GM13976 (cell line): ENCODE measurements at places on chromosomes 2 and 18.

- DNase-seq, result no peak
Measured at GRCh38 chr2:233556881-233557736, 9.5 kb downstream of the USP40 start.

- no peak for DNase-seq
Measured at GRCh38 chr18:58953627-58954026, 89.0 kb downstream of the ZNF532 start.

- no peak for DNase-seq
Measured at GRCh38 chr2:20148923-20149702, 75.8 kb downstream of the SDC1 start.

DNA sequence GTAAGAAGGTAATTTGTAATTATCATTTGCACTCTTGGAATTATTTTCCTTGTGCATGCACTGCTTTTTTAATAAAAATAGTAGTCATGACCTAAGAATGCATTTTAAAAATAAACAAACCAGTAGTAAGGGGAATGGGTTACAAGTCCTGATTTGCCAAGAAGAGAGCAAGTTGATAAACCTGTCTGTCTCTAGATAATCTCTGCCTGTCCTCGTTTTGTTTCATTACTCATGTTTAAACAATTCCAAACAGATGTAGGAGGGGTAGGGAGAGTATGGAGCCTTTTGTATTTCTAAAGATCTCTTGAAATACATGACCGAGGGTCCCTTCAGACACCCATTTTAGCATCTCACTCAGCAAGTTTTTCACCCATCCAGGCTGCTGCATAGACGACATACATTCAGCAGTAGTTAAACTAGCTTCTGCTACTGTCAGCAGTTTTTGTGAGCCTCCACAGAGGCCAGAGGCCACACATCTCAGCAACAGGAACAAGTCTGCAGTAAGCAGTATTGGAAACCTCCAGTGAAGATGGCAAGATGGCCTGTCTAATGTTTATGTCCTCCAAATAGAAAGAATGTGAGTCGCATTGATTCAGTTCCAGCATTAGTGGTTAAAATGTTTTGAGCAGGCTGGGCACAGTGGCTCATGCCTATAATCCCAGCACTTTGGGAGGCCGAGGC lies 2.3 kb upstream of the EXOC6B start:
- DNase-seq, result no peak

- no peak for DNase-seq
Measured at GRCh38 chr18:48376406-48376805, 32.8 kb downstream of the ZBTB7C start.

- peak; percentile 36 for DNase-seq
Measured at GRCh38 chr2:212723226-212723625, 184.6 kb upstream of the ERBB4 start.

GRCh38 chr2:137522620-137523011 lies 441.7 kb upstream of the HNMT start:
- DNase-seq, result no peak

- no peak for DNase-seq
Measured at GRCh38 chr2:68739595-68740399, 5.2 kb downstream of the ARHGAP25 start.

GRCh38 chr18:47390410-47391024 lies 139.1 kb upstream of the SKOR2 start:
- DNase-seq, result no peak

DNA sequence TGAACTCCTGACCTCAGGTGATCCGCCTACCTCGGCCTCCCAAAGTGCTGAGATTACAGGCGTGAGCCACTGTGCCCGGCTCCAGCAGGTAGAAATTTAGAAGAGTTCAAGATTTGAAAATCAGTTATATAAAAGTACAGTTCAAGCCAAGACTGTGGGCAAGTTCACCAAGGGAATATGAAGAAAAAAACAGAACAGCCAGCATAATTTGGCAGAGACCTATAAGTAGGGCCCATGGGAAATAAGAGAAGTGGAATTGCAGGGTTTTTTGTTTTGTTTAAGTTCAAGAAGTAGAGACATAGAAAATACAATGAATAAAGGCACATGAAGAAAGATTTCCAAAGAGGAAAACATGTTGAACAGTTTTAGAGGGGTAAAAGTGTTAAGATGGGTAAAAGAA lies 57.9 kb downstream of the BAZ2B start:
- DNase-seq, result no peak

GRCh38 chr2:239249048-239249447 lies 151.8 kb downstream of the HDAC4 start:
- DNase-seq, result no peak

- no peak for DNase-seq
Measured at GRCh38 chr2:159811232-159811631, 13.2 kb upstream of the CD302 start.

DNA sequence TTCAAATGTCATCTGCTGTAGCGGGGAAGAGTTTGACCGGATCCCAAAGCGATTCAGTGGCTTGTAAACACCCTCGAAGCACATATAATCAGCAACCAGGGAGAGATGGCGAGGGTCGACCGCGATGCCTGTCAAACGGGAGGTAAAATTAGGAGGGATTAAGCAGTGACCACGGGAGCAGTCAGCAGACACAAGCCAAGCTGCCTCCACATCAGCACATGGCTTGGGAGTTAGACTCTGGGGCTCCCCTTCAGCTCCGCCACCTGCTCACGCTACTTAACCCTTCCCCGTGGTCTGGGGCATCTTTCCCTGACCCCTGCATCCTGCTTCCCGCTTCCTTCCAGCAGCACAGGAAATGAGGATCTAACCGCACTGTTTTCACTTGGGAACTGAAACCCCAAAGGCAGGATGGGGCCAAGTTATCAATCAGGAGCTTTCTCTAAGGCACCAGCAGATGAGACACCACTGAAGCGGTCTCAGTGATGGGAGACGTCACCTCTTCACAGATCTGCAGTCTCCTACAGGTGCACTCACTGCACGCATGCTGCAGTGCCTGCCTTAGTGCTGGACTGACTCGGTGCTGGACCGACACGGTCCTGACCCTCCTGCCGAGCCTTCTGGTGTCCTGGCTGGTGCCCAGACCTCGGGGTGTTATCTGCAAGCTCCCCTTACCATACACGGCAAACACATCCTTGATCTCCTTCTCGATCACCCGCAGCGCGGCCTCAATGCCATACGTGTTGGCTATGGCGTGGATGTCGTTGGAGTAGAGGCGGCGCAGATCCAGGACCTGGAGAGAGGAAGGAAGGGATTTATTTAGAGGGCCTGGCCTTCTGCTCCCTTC lies 77.5 kb downstream of the POLR1A start:
- no peak for DNase-seq

DNA sequence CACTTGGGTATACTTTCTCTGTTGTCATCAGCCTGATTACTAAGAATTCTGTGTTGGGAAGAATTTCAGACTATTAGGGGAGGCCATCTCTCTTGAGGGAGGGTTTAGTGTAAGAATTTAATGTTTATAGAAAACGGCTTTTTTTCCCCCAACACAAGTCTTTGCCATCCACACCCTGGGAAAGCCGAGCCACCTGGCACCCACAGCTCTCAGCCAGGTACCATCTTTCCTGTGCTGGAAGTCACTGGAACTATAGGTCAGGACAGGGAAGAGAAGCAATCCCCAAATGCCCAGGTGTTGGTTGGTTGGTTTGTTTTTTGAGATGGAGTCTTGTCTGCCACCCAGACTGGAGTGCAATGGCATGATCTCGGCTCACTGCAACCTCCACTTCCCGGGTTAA lies 155.1 kb downstream of the SMAD7 start:
- no peak for DNase-seq

GRCh38 chr2:18154812-18155211 lies 276.3 kb downstream of the KCNS3 start:
- DNase-seq, result no peak

DNA sequence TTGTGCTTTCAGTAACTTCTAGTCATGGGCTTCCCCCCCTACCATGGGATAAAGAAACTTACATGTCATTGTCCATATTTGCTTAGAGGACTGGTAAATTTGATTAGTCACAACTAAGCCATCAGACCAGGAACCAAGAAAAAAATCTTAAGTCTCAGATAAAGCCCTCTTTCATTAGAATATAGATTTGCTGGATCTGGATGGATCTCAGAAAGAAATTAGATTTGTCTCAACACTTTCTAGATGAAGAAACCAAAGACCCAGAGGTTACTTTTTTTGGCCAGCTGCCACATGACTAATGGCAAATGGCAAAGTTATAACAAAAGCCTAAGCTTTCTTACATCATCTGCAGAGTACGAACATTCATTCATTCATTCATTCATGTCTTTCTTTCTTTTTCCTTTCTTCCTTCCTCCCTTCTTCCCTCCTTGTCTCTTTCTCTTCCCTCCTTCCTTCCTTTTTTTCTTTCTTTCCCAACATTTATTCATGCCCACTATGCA lies 60.2 kb downstream of the CDCA7 start:
- DNase-seq, result no peak

DNA sequence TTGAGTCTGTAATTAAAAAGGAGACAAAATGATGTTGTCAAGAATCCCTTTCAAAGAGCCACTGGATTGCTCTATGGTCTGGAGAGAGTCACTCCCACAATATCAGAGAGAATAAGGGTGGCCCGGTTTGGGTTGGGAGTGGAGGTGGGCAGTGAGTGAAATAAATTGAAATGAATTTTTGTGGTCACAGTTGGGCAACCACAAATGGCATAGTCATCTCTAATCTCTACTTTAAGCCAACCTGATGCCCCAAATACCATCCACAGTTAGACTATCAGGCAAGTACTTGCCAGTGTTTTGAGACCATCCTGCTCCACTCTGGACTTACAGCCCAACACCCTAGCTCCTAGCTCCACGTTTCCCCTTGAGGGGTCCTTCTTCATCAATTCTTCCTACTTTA lies 559.7 kb downstream of the BCL11A start:
- DNase-seq, result no peak

- DNase-seq, result no peak
Measured at GRCh38 chr2:240135706-240136012, 446 bp downstream of the COPS9 start.

DNA sequence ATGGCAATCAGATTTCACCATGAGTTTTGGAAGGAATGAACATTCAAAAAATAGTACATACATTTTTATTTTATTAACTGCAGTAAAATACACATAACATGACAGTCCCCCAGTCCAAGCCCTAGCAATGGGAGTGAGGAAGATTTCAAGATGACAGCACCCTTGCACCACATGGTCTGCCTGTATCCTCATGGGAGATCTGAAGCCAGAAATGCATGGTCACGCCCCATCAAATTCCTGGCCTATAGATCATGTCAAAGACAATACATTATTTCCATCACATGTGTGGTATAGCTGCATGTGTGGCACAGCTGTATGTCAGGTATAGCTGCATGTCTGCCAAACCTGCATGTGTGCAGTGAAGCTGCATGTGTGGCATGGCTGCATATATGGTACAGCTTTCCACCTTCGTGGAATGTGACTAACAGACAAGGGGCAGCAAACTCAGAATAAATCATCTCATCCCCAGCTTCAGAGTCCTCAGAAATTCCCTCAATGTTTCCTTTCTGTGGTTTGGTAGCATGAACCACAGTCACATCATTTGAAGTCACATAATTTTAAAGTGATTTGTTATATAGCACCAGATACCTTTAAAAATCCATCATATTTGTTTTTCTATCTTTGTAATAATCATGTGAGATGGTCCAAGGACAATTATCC lies 518.2 kb upstream of the SOX11 start:
- no peak for DNase-seq
